ENCODE measurements at places on chromosomes 13 and 19. TPM values are rescaled to one million over a fixed set of nuclear protein-coding genes. Genes with fewer than 3 reads are reported as not detected.
A peak's percentile ranks its signal among the peaks of the same experiment; 100 is the strongest.

Gene TMEM238
- total RNA-seq, result 0.69 TPM

DNA sequence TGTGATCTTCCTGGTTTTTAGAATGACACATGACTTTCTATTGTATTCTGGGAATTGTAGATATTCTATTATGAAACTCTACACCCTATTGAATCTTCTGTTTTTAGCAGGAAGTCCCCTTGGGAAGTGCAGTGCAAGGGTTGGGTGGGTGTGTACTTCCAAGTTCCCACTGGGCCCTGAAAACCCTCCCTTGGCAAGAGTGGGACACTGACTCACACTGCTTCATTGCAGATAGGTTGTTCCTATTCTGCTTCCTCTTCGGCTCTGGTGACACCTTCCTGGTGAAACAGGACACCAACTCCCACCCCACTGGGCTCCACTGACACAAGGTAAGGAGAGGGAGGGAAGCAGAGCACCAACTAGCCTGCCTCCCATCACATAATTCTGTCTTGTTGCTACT is 121.8 kb downstream of the KCTD12 start:
- DNase-seq, result peak; percentile 8

Gene NLRP4
- total RNA-seq, result not detected

Gene MTUS2
- 0.11 TPM for total RNA-seq

Gene ZNF836
- 6.1 TPM for total RNA-seq

Gene SPRY2
- 9.2 TPM for total RNA-seq

DNA sequence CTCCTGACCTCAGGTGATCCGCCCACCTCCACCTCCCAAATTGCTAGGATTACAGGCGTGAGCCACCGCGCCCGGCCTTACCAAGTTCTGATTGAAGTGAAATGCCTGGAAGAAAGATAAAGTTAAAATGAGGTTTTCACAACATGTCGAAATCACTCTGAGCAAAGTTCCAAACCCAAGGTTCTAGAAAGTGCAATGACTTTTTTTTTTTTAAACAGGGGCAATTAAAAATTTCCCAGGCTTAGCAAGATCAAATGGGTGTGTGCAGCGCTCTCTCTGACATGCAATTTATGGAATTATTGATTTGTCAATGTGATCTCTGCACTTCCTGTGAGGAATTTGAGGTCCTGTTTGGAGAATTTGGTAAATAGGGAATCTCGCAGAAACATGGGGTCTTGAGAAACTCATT is 12.8 kb upstream of the MAP2K2 start:
- DNase-seq, result no peak

DNA sequence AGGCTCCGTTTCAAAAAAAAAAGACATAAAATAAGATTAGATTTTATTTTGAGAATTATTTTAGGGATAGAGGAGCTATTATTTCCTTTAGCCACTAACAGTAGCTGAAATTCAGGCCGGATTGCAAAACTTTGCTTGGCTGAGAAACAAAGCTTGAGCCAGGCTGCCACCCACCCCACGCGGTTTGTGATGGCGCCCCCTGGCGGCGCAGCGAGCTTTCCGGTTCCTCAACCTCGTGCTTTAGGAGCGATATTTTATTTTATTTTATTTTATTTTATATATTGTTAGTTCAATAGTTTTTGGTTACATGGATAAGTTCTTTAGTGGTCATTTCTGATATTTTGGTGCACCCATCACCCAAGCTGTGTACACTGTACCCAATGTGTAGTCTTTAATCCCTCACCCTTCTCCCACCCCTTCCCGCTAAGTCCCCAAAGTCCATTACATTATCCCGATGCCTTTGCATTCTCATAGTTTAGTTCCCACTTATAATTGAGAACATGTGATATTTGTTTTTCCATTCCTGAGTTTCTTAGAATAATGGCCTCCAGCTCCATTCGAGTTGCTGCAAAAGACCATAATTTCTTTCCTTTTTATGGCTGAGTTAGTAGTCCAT is 19.8 kb upstream of the CEACAM4 start:
- DNase-seq, result peak; percentile 25

- DNase-seq, result no peak
Measured at GRCh38 chr13:48012668-48013067, 11.6 kb upstream of the SUCLA2 start.

DNA sequence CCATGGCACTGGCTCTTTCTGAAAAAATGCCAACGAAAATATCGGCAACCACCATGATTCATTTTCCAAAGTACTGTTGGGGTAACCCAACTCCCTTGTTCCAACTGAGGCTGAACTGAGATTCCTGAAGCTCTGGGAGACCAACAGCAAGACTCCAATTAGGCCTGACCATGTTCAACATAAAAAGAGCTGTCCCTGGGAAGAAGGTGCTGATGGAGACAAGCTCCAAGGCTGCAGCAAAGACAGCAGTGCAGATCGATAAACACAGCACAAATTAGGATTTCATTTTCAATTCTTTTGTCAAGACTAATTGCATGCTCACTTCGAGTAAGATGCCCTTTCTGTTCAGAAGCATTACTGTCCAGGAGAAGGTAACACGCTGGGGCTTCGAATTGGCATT is 968.0 kb downstream of the UQCRFS1 start:
- DNase-seq, result no peak
